Femur (tissue), 1 donor: ENCODE measurements at places on chromosomes 1 and 21.

- DNase-seq = no peak
Observed at GRCh38 chr21:24844671-24845070, 762.6 kb downstream of the MRPL39 start.

DNA sequence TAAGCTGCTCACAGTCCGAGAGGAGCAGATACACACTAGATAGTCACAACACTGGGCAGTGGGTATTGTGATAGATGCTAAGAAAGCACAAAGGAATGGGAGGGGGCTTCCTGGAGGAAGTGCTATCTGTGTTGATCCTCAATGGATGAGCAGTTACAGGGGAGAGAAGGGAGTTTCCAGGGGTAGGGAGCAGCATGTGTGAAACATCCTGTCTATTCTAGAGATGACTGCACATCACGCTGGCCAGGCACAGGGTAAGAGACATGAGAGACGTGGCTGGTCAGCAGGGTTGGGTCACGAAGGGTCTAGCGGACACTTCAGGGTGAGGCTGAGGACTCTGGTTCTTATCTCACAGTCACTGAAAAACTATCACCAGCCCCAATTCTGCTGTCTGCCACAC, 235.2 kb downstream of the TRABD2B start:
- DNase-seq = no peak

- DNase-seq = no peak
Observed at GRCh38 chr21:44575307-44576024, 1.9 kb downstream of the KRTAP10-4 start.

GRCh38 chr1:148362216-148362611, 120.9 kb downstream of the PPIAL4G start:
- no peak for DNase-seq

DNA sequence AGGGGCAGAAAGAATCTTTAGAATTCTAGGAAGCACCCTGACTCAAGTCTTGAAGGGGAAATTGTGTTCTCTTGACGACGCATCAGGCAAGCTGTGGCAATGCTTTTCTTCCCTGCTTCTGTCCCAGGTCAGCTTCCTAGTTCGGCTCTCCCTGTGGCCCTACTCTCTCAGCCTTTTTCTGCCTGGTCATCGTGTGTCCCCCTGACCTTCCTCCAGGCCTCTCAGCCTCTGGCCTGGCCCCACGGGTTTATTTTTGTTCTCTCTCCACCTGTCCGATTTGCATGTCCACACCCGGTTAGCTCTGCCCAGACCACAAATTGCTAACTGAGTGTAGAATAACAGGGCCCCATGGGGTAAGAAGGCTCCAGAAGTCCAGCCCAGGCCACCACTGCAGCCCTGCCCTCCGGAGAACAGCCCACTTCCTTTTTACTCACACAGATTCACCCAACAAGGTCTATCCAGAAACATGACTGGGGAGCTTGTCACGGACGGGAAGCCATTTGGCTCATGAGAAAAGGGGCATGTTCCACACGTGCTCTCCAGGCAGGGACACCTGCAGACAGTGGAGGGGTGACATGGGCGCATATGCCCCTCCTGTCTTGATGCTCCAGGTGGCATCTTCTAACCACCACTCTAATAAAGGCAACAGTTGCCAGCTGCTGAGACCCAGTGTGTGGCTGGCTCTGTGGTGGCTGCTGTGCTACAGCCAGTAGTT, 9.8 kb downstream of the KCNN3 start:
- DNase-seq = peak; percentile 66
